ENCODE measurements at places on chromosomes 1 and 21.

DNA sequence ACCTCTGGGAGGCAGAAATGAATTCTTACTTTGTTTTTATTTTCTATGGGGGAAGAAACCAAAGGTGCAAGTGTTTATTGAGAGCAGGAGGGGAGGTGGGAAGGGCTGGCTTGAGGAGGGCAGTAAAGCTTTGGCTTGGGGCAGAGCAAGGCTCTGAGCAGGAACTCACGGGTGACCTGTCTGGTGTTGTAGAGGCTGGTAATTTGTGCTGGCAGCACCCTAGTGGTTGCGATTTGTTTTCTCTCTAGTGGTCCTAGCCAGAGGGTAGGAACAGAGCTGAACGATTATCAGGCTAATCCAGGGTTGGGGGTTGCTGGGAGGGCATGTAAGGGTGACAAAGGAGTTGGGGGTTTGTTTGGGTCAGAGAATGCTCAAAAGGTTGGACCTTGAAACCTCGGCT lies 16.6 kb downstream of the TMCC2 start:
- no peak for DNase-seq

GRCh38 chr1:186865253-186865652 lies 36.5 kb downstream of the PLA2G4A start:
- peak; percentile 4 for DNase-seq

DNA sequence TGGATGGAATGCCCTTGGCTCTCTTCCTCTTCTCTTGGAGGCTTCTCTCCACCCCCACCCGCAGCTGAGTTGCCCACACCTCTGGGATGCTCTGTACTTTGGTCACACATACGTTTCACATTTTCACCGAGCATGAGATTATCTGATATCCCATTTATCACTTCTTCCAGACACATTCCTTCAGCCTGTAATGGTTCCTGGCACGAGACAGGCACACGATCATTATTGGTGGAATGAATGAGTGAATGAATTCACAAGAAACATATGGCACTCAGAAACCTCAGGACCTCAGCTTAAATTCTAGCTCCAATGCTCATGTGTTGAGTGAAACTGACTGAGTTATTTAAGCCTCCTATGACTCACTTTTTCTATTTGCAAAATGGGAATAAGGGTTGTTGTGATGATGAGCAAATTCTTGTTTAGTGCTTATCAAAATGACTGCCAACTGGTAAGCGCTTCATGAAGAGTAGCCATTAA lies 242.7 kb upstream of the JUN start:
- peak; percentile 37 for DNase-seq

DNA sequence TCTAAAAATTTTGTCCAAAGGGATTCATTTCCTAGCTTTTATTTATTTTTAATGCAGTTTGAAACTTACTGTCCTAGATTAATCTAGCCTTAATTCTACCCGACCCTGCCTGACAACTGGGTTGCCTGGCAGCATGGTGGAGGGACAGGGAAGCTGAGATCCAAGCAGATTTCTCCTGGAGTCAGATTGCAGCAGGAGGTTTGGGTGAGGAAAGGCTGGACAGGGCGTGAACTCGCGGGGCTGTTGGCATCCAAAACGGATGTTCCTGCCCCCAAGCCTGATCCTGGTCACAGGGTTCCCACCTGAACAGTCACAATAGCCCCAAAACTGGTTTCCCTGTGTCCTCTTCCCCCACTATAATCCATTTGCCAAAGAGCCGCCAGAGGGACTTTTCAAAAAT lies 23.2 kb downstream of the TCEA3 start:
- no peak for DNase-seq

DNA sequence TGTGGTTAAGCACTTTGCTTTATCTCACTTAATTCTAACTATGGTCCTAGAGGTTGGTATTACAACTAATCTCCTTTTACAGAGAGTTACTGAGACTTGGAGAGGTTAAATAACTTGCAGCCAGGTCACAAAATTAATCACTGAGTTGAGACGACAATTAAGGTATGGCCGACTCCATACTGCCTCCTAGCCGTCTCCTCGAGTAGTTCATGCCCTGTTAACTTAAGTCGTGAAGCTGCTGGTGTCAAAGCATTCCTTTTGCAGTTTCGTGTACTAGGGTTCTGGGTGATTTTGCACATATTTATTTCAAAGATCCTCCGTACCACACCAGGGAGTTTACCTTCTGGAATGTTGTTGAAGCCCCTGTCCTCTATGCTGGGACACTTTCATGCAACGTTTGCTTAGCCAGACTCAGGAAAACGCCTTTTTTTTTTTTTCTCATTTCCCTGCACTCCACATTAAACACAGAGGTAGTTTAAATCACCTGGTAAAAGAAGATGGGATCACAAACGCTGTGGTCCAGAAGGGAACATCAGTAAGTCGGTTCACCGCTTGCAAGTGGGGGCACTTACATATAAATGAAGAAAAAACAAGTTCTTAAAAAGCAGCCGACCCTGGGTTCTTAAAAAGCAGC lies 570 bp upstream of the NEK7 start:
- peak; percentile 86 for DNase-seq

DNA sequence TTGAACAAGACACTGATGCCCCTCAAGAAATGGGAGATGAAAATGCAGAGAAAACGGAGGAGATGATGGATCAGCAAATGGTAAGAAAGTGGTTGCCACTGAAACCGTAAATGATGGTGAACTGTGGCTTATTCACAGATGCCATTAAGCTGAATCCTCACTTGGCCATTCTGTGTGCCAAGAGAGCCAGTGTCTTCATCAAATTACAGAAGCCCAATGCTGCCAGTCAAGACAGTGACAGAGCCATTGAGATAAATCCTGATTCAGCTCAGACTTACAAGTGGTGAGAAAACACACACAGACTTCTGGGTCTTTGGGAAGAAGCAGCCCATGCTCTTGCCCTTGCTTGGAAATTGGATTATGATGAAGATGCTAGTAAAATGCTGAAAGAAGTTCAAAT lies 52.5 kb downstream of the NBPF6 start:
- no peak for DNase-seq

- DNase-seq: no peak
Observed at GRCh38 chr1:31541194-31541593, 35.1 kb upstream of the TINAGL1 start.

DNA sequence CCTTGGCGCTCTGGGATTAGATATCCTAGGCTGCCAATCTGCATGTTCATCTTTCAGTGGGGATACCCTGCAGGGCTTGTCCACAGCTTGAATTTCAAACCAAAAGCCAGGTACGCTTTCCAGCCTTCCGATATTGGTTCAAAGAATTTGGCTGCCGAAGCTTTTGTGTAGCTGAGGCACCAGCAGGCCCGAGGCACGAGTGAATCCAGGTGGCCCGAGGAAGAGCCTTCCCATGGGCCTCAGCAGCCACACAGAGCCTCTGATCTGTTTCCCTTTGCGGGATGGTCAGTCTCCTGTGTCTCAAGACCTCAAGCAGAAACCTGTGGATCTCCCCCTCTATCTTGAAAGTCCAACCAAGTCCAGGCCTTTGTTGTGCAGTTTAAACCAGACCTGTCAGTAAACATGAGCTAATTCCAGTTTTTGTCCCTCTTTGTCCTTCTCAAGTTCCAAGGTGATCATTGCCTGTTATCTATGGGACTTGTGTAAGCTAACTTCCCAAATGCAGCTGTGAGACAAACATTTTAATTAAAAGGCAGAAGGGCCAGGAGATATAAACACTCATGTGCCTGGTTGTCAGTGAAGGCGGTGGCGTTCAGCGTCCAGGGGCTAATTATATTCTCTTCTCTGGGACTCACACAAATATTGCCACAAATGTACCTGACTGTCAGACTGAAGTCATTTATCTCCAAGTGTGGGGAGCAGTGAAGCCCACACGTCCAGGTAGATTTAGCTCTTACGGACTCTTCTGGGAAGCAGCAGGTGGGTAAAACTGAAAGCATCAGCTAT lies 30.6 kb downstream of the VANGL1 start:
- no peak for DNase-seq

- DNase-seq: no peak
Observed at GRCh38 chr21:46437096-46437498, 21.6 kb upstream of the DIP2A start.

GRCh38 chr1:86515597-86515996 lies 31.3 kb upstream of the CLCA4 start:
- peak; percentile 77 for DNase-seq

- no peak for DNase-seq
Observed at GRCh38 chr21:45010860-45011259, 63.5 kb upstream of the ADARB1 start.

DNA sequence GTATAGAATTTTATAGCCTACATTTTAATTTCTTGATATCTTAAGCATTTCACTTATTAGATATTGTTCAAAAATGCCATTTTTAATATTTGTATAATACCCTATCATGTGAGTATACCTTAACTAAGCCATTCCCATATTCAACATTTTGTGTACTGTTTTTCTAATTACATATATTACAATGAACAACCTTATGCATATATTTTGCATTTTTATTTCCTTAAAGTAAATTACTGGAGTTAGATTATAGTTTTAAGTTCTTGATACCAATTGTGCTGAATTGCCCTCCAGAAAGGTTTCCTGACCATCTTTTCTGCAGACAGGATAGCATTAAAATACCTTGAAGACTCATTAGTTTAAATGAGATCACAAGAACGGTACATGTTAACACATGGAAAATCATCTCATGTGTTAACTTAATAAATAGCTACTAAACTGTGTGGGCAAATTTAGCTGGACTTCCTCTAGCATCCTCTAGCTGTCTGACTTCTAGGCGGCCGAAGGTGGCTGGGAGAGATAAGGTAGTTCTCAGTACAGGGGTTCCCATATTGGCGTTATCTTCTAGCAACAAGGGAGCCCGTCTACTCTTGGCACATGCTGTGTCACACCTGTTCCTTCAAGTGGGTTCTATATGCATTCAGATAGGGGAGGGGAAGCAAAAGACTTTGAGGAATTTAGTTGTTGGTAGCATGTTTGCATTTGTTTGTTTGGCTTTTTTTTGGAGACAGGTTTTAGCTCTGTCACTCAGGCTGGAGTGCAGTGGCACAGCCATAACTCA lies 8.9 kb downstream of the DCLRE1B start:
- no peak for DNase-seq

DNA sequence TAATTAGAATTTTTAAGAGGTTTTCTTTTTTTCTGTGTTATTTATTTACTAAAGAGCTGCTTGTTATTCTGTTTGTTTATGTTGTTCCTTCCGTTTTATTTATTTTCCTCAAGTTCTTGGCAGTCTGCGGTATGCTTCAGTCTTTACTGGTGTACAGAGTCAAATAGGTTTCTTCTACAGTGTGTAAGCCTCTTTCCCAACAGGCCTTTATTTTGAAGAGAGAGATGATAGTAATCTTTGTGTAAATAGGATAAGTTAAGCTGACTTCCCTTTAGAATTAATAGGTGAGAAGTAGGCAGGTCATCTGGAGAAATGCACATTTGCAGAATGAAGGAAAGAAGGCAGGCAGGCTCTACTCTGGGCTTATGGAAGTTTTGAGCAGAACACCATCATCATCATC lies 23.8 kb downstream of the MAST2 start:
- DNase-seq: no peak

GRCh38 chr1:40857737-40858136 lies 4.4 kb downstream of the CITED4 start:
- DNase-seq: no peak

DNA sequence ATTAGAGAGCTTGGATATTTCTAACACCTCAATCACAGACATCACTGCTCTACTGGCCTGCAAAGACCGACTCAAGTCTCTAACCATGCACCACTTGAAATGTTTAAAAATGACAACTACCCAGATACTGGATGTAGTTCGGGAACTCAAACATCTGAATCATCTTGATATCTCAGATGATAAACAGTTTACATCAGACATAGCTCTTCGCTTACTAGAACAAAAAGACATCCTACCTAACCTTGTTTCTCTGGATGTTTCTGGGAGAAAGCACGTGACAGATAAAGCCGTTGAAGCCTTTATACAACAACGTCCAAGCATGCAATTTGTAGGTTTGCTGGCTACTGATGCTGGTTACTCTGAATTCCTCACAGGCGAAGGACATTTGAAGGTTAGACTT lies 45.1 kb downstream of the ZYG11B start:
- no peak for DNase-seq

GRCh38 chr1:46807046-46807972 lies 8.5 kb downstream of the CYP4B1 start:
- no peak for DNase-seq

DNA sequence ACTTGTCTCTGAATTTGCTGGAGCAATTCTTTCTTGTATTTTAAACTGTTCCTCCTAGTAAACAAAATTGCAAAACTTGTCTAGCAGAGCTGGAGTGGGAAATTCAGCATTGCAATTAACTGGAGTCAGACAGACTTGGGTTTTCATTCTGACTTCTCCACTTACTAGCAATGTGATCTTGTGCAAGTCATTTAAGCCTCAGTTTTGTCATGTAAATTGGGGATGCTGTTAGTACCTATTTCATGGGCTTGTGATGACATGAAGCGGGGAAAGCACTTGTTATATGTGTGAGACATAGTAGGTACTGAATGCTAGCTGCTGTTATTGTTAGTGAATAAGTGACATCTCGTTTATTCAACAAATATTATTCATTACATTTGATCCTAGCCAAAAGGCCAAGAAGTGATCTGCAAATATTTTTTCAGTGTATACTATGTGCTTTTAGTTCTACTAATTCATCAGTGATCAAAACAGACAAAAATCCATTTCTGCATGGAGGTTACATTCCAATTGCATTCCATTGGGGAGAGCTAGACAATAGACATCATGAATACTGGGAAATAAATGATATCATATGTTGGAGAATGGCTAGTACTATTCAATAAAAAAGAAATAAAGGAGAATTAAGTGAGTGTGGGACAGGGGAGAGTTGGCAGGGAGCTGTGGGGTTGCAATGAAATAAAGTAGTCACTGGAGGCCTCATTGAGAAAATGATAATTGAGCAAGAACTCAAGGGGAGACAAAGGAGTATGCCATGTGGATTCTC lies 47.1 kb downstream of the CACHD1 start:
- DNase-seq: no peak

GRCh38 chr1:226093621-226094020 lies 31.1 kb downstream of the H3-3A start:
- DNase-seq: no peak

DNA sequence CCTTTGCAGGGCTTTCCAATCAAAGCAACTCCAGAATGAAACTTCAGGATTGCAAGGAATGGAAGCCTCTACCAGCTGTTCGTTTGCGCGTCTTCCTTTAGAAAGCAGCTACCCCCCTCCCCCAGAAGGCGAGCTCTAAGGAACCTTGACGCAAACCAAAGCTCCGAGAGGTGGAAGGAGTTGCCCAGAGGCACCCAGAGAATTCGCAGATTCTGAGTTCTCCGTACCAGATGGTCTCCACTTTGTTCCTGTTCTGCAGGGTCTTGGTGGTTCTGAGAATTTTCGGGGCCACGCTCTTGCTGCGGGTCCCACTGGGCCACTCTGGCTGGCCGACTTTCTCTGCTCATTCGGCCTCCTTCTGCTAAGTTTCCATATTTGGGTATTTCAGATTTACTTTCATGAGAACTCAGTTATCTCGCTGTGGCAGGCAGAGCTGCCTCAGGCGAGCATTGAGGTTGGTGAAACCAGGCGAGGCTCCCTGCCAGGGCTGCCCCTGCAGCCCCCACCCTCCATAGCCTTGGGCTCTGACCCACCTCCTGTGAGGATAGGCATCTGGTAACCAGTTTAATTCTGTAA lies 801 bp downstream of the TRAF5 start:
- peak; percentile 66 for DNase-seq

GRCh38 chr21:44353191-44353970 lies at the start of gene TRPM2:
Gene TRPM2 (plus strand): TSS chr21:44353621. CDS start chr21:44353701, 80 bp downstream.
- DNase-seq: peak; percentile 19
